ENCODE measurements at places on chromosomes 1 and 21.

- DNase-seq = no peak
Measured at GRCh38 chr1:84452436-84452835, 26.6 kb upstream of the RPF1 start.

DNA sequence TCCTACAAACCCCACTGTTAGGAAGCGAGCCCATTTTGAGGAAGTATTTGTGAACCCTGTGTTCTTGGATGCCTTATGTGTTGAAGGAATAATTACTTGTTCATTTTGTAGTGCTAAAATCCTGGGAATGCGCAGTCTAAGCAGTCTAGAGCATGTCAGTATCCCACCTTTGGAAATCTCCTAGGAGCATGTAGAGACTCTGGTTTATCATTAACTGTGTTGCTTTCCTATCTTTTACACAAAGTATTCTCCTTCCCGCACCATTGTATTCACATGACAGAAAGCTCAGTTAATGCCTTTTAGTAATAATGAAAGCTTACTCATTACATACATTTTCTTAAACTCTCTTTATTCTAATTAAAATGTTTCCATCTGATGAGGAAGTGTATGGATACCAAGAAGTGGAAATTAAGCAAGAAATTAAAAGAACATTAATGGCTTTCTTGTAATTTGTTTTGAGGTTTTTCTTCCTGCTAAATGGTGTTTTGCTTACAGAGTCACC, 99.4 kb downstream of the CAMTA1 start:
- no peak for DNase-seq

- no peak for DNase-seq
Measured at GRCh38 chr1:211332036-211332616, 5.5 kb downstream of the TRAF5 start.

DNA sequence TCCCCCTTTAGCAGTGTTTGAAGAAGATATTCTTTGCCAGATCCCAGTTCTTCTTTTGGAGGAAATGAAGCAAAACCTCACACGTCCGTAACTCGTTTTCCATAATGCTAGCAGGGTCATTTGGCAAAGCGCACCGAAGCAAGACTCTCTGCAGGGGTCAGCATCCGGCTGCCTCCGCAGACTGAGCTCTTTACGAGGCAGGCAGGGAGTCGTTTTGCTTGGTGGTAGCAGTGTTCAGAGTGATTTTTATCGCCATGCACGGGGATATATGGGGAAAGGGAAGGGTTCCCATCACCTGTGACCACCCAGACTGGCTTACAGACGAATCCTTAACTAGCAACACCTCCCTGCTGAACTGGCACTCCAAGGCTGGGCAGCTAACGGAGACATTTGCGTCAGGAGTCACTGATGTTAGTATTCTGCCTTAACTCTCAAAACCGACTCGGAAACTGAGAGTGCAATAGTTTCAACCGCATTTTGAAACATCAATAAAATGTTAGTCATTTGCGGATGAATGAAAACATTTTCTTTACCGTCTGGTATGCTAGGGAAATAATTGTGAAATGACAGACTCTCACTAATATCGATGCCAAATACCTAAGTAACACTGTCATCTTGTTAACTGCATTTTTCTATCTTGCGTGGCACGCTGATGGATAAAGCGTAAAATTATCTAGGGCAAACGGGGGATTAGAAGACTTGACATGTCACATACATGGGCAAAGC, 2.2 kb upstream of the NEGR1 start:
- no peak for DNase-seq

DNA sequence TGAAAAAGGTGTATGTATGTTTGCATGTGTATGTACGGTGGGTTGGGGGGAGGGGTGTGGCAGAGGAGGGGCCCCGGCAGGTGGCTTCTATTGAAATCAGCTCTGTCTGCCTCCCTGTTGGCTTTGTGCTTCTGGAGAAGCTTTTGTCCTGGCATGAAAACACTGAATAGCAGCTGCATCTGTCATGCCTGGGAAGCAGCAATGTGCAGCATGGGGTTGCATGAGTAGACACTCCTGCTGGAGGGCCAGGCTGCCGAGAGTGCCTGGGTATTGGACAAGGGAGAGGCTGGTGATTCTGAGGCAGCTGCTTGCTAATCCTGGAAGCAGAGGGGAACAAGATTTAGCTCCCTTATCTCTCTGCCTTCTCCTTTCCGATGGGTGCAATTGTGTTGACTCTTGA, 20.5 kb downstream of the MAPKAPK2 start:
- DNase-seq = no peak

DNA sequence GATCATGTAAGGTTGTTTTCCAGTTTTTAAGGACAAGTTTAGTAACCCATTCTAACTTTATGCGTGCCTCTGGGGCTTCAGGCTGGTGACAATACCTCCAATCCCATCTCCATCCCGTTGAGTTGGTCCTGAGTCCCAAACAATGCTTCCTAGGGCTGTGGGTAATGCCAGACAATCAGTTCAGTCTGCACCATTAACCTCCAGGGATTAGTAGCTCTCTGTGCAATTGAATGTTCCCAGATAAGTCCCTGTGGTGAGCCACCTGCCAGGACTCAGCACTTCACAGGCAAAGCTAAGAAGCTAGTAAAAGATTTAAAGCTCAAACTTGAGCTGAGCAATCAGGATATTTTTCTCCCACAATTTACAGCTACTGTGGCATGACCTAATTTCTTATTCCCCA, 462.2 kb upstream of the PTBP2 start:
- DNase-seq = no peak
